Activated CD8-positive, alpha-beta memory T cell treated with anti-CD3 and anti-CD28 coated beads for 1 hour (primary cell): ENCODE measurements at places on chromosomes 2 and 18.
A peak's percentile ranks its signal among the peaks of the same experiment; 100 is the strongest.

- no peak for DNase-seq
These were observed 13.4 kb upstream of the DYNC1I2 start for GRCh38 chr2:171673905-171674304.

- DNase-seq: no peak
These were observed 223.9 kb upstream of the CWC22 start for GRCh38 chr2:180231015-180231414.

GRCh38 chr2:113173542-113174375 lies at the start of gene PSD4:
PSD4 (plus strand) TSS chr2:113173971; CDS start chr2:113182457, 8,486 bp downstream.
- peak; percentile 73 for DNase-seq

GRCh38 chr2:129882476-129882875 lies 97.0 kb upstream of the RAB6C start:
- no peak for DNase-seq

GRCh38 chr2:190572246-190572645 lies 37.7 kb upstream of the NEMP2 start:
- no peak for DNase-seq

DNA sequence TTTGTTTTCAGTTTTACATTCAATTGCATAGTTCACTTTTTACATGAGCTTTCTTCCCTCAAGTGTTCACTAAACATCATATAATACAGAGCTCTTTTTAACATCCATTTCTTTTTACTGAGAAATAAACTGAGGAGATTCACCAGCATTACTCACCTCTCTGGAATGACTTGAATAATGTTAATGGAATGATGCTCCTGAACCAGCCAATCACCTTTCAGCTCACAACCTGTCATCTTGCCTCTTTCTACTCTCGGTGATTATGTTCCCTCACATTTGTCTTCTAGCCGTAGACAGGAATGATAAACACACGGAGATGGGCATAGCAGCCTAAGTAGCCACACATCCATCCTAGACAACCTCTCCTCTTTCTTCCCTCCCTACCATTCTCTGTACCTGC lies 301.7 kb downstream of the PAX3 start:
- no peak for DNase-seq

DNA sequence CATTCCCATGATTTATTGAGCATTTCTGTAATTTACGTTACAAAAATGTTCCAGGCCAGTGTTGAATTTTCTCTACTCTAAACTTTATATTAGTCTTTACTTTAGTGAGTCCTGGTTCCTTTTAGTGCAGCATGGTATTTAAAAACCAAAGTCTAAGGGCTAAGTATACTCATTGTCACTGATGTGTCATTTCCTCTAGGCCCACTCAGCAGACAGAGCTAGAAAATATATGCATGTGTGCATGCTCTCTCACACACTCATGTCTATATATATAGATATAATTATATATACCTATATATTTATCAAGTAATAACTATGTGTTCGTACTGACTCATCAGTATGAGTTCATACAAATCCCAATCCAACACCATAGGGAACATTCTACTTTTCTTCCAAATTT lies 132.5 kb upstream of the SLC8A1 start:
- no peak for DNase-seq

- no peak for DNase-seq
These were observed 141.3 kb upstream of the LYPD1 start for GRCh38 chr2:132811148-132811915.

DNA sequence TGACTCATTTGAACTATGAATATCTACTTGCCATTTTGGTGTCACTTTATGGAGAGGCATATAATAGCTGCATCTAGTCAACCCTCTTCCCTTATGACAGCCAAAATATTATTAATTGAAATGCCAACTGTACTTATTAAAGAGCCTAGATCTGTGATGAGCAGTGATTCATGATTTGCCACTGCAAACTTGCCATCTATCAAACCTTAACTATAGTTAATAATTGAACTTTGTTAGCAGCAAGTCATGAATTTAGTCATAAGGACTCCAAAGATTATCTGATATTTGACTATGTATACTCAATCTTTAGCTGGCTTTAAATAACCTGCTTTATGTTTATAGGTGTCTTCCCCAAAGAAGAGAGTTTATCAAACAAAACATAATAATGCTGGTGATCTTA lies 116.4 kb upstream of the VWC2L start:
- DNase-seq: no peak

- no peak for DNase-seq
These were observed 78.9 kb downstream of the GNAL start for GRCh38 chr18:11767935-11768334.

- DNase-seq: no peak
These were observed 51.5 kb downstream of the DNAJC10 start for GRCh38 chr2:182767578-182767977.

DNA sequence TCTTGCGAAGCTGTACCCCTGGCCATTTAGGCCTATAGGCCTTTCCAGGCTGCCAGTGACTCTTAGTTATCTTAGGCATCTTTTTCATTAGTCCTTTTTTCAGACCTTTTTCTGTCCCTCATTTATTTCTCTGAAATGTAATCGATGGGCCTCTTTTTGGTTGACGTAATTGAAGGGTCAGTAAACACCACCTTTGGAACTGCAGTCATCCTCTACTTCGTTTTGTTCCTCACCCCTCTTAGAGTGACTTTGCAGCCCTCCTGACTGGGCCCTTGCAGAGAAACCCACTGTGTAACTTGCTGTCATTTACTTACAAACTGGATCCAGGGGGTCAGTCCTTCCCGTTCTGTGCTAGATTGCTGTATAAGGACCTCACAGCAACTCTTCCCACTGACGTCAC lies 23.2 kb downstream of the CENPO start:
- DNase-seq: no peak

GRCh38 chr2:64904413-64905329 lies 84.5 kb upstream of the SLC1A4 start:
- DNase-seq: no peak

DNA sequence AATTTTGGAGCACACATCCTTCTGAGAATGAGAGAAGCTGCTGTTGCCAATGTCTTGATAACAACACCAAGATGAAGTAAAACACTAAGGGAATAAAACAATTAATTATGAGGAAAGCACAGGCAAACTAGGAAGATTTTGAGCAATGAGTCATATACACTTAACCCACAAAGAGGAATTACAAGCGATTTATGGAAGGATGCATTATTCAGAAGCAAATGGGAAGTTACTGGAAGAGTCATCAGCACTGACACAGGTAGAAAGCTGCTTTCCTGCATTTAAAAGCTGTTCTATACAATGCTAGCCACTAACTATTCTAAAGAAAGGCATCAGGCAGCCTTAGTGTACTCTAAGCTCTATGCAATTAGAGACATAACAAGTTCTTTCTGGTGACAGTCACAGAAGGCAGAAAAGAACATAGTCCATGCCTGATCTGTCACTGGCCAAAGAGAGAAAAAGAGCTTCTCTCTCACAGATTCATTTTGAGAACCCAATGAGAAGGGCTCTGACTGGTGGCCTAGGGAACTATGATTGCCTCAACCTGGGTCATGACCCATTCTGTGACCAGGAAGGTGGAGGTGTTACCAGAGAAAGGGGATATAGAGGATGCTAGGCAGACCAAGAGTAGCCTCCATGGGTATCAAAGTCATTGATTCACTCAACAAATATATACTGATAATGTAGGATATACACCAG lies 45.4 kb downstream of the M1AP start:
- no peak for DNase-seq

DNA sequence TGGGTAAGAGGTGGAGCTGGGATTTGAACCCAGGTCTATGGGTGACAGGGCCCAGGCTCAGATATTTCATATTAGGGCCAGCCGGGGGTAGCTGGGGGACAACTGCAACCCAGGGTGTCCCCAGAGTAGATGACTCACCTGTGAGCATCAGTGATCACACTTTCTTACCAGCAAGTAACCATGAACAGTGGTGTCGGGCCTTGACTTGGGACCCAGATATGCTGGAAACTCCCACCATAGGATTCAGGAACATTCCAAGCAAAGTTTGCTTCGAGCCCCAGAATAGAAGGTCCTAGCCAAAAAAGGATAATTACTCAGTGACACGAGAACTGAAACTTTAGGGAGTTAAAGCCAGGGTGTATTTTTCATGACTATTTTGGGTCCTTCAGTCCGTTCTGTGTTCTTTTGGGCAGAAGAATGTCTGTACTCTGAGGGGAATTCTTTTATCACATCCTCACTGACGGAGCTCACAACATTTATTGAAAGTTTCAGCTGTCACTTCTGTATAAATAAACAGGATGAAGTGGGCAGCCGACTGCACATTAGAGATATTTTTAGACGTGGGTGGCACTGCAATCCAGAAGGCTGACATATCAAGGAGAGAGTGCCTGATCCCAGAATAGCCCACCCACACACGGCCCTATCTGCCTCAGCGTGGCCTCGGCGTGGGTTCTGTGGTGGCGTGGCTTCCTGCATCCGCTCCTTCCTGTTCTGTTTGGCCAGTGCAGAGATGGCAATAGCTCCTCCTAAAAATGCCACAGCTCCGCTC lies 45.6 kb downstream of the RAMP1 start:
- DNase-seq: no peak

DNA sequence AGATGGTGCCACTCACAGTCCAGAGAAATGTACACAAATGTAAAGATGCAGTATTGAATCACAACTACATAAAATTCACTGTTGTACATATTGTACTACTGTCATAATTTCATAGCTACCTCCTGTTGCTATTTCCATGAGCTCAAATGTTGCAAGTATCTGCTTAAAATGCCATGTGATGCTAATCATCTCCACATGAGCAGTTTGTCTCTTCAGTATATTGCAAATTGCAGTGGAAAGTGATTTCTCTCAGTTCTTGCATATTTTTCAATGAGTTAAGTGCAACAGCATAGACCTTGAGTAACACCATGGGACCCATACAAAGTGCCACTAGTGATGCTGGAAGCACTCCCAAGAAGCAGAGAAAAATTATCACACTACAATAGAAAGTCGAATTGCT lies 51.9 kb downstream of the MAIP1 start:
- DNase-seq: no peak

DNA sequence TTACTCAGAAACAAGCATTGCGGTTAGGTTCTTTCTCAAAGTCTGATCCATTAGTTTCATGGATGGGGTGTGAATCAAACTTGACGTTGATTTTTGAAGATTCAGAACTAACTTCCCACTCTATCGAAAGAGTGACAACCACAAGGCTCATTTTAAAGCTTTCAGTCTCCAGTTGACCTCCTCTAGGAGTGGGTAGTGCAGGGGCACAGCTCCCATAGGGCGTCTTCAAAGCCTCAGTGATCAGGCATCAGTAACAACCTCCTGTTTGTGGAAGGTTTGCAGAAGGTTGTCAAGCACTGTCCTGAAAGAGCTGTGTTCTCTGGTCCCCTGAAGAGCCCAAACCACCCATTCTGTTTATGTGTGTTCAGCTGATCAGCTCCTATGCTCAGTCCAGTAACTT lies 10.2 kb downstream of the MTCL1 start:
- DNase-seq: no peak

GRCh38 chr18:39845106-39845505 lies 2109.9 kb upstream of the PIK3C3 start:
- no peak for DNase-seq

DNA sequence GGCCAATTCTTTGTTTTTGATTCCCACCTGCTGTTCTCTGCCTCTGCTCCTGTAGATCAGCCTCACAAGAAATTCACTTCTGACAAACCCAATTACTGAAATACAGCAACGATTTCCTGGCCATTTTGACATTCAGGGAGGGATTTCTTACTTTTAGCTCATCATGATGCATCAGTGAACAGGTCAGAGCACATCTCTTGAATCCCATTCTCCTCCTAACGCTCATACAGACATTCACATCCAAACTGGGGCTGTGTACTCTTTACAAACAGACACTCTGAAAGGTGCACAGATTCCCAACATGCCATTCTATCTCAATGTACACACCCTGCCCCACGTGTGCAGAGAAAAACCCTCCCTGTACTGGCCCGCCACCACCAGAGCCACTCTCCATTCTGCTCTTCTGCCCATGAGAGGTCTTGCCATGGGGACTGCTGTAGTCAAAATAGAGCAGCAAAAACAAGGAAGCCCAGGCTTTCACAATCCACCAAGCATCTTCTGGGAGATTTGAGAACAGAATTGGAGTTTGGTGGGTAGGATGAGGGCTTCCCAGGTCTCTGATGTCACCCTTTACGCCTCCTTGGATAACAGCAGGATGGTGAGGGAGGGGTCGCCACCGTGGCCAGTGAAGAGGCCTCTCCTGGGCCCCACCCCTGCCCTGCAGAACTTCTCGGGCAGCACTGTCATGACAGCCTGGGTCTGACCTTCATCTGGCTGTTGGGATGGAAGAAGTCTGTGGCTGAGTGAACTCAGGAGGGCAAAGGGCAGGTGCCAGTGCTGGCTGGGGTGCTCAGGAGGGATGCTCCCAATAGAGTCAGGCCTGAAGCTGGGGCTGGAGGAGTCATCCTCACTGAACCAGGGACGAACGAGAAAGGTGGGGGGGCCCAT lies 41.9 kb upstream of the ZFP36L2 start:
- no peak for DNase-seq

DNA sequence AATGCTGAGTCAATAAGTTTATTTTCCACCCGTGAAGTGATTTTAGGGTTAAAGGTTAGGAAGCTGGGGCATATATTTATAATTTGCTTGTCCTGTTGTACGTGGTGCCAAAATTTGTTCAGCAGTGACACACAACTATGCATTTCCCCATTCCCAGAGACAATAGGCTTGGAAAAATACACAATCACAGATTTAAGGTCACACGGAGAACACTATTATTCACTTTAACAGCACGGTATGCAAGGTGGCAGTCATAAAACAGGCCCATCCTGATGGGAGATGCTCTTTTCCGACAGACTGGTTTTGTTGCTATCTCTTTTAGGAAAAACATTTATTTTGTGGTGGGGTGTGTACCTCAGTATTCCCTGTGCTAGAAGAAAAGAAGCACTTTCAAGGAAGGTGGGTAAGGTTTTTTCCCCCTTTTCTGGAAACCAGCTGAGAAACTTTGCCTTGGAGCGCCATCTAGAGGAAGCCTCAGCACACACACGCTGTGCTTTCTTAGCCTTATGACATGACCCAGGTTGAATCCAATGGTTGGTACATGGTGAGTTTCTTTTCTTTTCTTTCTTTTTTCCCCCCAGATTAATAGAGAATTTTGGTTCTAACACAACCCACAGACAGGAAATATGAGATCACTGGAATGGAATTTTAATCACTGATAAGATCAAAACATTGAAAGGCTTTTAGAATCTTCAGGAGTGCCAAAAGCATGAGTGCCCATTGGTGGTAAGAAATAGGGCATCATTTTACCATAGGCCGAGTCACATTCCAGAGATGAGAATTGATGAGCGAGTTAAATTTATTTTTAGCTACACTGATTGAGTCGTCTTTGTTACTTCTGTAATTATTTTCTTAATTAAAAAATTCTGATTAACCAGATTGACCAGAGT lies 332.1 kb downstream of the AGPS start:
- DNase-seq: peak; percentile 2
